ENCODE measurements at places on chromosomes 2 and 18. TPM values are rescaled to one million over a fixed set of nuclear protein-coding genes. Genes with fewer than 3 reads are reported as not detected.
A peak's percentile ranks its signal among the peaks of the same experiment; 100 is the strongest.

The PRKAG3 gene
- total RNA-seq: not detected

The IL36B gene
- not detected for total RNA-seq

The DYNAP gene
- not detected for total RNA-seq

DNA sequence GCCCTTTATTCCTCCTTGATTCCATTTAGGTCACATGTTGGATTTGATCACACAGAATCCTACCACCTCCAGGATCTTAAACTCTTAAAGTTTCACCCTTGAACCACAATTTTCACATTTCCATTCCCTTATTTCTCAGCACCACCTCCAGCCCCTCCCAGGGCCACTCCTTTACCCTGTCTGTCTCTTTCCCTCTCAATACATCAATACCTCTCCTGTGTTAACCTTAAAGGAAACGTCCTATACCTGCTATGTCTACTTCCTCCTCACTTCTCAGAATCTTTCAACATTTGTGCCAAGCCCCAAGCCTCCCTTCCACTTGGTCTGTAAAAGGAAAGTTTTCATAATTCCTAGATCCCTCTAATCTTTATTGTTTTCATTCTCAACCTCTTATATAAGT is 158.8 kb downstream of the BAZ2B start:
- DNase-seq: no peak

GRCh38 chr2:161419638-161420190 is 3.6 kb downstream of the TBR1 start:
- no peak for DNase-seq

- peak; percentile 84 for DNase-seq
Observed at GRCh38 chr2:240810621-240811020, 9.4 kb downstream of the KIF1A start.

- DNase-seq: peak; percentile 43
Observed at GRCh38 chr18:10090668-10091067, 176.9 kb downstream of the VAPA start.

GRCh38 chr2:204170411-204170810 is 233.8 kb downstream of the ICOS start:
- DNase-seq: no peak

- no peak for DNase-seq
Observed at GRCh38 chr2:172725746-172726145, 9.9 kb upstream of the RAPGEF4 start.

GRCh38 chr18:58362027-58362575 is 266.8 kb downstream of the ALPK2 start:
- DNase-seq: no peak

DNA sequence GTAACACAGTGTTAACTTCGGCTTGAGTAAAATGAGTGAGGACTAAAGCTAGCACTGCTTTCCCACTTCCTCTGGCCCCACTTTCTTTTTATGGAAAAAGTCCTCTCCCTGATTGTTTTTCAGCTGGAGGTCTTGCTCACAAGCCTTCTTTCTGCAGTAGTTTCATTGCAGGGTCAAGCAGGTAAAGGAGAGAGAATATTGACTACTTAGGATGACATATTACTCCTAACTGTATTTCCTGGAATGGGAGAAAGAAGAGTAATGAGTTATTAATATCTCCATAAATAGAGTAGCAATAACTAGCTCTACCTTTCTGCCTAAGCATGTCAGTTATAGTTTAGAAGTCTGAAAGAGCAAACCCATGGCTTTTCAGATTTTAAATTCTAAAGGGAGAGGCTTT is 45.0 kb downstream of the MAP4K4 start:
- no peak for DNase-seq

- DNase-seq: no peak
Observed at GRCh38 chr18:21047126-21047525, 64.5 kb downstream of the ROCK1 start.

DNA sequence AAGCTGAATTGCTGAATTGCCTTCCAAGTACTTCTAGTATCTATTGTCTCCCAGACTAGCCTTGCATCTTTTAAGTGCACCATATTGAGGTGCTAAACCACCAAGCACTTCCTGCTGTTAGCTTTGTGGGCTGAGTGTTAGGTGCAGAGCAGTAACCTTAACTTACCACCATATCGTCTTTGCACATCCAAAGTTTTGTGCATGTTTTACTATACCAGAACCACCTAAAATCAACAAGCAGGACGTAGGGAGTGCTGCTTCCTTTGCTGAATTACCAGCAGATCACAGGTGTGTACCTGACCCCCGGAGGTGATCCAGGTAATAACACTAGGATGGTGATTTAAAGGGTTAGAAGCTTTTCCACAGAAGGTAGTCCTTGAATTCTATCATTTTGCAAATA is 359.9 kb upstream of the HNRNPA3 start:
- no peak for DNase-seq

DNA sequence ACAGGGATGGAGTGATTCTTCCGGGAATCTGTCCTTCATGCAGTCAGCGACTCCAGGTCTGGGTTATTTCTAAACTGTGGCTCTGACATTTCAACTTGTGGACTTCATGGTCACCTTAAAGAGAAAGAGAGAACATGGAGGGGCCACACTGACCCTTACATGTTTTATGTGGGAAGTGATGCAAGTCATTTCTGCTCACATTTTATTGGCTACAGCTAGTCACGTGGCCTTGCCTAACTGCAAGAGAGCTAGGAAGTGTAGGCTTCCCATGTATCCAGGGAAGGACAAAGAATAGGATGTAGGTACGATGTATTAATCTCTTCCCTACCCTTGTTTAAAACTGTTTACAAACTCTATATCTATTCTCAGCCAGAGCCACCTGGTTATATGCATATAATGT is 30.3 kb upstream of the AFTPH start:
- DNase-seq: no peak

DNA sequence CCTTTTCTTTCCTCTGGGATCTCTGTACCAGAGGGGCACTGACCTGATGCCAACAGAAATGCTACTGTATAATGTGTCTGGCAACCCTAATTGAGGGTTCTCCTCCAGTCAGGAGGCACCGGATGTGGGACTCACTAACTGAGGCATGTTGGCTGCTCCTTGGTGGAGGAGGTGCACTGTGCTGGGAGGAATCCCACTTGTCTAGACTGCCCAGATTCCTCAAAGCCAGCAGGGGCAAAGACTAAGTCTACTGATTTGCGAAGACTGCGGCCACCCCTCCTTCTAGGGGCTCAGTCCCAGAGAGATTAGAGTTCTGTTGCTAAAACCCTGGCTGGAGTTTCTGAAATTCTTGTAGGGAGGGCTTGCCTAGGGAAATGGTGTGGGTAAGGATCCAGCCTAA is 1192.1 kb downstream of the DPP10 start:
- DNase-seq: no peak

- no peak for DNase-seq
Observed at GRCh38 chr2:16496426-16497388, 168.9 kb downstream of the CYRIA start.

All from mesenteric fat pad (tissue), 1 donor.